NCI-H446 treated with DMSO at 0.1 percent for 48 hours (cell line): ENCODE measurements at places on chromosomes 11 and 22.

DNA sequence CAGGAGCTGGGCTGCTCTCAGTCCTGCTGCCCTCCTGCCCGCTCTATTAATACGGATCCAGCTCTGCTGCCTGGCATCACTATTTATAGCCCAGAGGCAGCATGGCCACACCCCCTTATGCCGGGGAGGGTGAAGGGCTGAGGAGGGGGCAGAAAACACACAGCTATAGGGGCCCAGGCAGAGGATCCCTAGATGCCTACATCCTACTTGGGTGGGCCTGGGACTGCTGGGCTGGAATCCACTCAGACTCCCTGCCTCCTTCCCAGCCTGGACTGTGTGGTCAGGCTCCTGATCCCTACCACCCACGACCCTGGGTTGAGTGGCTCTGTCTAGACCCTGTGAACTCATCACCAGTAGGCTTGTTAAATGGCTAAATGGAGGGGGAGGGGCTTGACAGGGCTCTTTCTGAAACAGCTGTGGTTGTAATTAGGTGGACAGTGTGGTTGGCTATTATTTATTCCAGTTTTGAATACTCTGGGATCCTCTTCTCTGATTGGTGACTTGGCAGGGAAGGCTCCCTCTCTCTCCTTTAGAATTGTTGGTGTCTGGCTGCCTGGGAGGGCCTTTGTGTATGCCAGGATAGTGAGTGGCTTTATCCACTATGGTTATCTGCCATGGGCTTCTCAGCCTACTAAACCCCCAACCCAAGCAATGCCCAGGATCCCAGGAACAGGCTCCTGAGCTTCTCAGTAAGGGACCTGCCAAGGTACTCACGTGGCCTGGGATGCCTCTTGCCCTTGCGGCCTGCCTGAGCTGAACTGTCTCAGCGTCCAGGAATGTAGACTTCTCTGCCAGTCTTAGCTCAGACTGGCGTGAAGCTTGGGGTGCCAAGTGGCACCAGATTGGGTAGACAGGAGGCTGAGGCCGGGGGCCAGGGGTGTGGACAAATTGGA is 15.2 kb downstream of the PHLDB1 start:
- DNase-seq: peak; percentile 90

DNA sequence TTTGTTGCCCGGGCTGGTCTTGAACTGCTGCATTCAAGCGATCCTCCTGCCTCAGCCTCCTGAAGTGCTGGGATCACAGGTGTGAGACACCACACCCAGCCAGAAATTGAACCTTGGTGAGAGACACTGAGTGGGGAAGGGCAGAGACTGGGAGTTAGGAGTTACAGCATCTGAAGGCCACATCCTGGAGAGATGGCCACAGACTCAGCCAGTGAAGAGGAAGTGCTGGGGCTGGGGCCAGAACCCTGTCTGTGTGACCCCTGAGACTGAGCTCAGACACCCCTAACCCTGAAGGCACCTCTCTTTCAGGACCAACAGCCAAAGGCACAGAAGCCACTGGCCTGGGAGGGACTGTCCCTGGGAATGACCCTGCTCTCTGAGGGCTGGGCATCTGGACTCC is 33.8 kb downstream of the TXN2 start:
- no peak for DNase-seq

DNA sequence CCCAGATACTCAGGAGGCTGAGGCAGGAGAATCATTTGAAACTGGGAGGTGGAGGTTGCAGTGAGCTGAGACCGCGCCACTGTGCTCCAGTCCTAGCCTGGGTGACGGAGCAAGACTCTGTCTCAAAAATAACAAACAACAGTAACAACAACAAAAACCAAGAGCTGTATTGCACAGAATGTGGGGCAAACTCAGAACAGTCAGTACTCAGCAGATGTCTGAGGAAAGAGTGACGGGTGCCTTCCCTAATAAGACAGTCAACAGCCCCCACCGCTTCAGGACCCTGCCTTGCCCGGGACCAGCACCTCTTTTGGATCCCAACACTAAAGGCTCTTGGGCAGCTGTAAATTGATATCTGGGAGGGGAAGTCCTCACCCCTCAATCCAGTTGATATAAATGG is 40.3 kb downstream of the RIBC2 start:
- no peak for DNase-seq

- no peak for DNase-seq
Measured at GRCh38 chr22:29629903-29630516, 26.6 kb downstream of the NF2 start.

DNA sequence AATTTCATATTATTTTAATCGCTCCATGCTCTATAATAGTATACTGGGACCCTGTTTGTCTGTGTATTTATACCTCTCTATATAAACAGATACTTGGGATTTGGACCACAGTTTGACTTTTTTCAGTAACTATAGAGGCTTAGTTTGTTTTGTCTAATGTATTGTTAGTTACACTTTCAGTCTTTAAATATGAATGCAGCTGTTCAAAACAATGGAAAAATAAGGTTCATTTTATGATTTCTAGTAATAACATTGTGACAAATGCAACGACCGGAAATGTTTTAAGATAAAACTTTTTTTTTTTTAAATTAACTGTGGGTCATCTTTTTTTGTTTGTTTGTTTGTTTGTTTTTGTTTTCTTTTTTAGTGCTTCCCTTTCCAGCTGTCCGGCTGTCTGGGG is 133.5 kb downstream of the ARHGAP42 start:
- DNase-seq: no peak

DNA sequence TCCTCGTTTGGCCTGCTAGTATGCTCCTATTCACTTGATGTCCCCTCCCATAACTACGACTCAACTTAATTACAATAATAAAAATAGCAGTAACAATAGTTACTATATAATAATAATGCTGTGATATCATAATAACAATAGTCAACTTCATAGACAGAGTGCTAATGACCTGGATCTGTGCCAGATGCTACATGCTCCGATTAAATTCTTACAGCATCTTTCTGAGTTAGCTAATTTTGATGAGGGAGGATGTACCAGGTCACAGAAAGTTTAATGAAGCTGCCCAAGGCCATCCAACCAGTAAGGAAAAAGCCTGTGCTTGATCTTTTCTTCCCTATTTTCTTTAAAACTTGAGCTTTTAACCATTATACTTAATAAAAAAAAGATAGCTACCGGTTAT is 413.4 kb upstream of the LRRC4C start:
- no peak for DNase-seq

DNA sequence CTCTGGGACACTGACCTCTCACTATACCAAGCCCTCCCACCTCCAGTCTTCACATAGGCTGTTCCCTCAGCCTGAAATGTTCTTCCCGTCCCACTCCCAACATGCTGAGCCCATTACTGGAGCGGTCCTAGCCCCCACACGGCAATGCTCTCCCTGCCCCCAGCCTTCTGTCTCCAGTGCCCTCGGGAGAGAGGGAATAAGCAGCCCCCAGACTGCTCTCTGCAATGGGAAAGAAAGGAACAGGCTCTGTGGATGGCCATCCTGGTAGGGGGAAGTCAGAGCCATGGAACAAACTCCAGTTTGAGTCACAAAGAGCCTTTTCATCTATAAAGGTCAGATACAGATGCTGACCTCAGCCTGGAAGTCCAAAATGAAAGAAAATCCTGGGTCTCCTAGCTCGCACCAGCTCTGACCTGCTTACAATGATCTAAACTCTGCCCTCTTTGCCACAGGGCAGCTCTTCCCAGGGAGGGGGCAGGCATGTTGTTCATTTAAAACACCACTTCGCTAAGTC is 62.6 kb downstream of the FLRT1 start:
- DNase-seq: no peak

- no peak for DNase-seq
Measured at GRCh38 chr11:80613655-80614054, 1172.8 kb upstream of the TENM4 start.

- no peak for DNase-seq
Measured at GRCh38 chr22:26393929-26394328, 35.1 kb upstream of the ASPHD2 start.

DNA sequence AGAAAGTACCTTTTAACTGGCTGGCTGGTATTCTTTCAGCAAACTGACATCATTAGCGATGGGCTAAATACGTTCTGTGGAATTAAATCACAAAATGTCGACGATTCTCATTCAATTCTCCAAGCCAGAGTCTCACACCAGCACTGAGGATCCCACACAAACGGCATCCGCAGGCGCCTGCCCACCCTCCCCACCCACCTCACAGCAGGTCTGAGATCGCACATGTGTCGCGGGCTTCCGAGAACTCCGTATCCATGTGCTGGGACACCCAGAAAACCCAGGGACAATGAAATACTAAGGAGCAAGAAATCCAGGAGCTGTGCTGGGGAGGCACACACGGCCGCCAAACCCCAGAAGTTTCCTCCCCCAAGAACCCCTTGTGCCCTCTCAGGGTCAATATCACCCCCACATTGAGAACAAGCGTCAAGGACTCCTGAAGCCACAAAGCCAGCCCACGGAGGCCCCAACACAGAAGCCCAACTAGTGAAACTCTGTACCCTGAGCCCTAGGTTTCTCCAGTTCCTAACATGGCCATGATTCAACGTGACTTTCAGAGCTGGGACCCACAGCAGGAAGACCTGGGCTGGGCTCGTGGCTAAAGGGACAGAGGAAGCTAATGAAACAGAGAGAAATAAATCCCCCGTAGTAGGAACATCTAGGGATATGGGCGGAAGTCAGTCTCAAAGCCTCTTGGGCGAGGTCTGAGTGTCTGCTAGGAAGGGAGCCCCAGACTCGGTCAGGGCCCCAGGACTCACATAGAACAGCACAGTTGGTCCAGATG is 8.0 kb downstream of the TOLLIP start:
- no peak for DNase-seq

- DNase-seq: no peak
Measured at GRCh38 chr11:70844387-70844786, 408.0 kb downstream of the SHANK2 start.

DNA sequence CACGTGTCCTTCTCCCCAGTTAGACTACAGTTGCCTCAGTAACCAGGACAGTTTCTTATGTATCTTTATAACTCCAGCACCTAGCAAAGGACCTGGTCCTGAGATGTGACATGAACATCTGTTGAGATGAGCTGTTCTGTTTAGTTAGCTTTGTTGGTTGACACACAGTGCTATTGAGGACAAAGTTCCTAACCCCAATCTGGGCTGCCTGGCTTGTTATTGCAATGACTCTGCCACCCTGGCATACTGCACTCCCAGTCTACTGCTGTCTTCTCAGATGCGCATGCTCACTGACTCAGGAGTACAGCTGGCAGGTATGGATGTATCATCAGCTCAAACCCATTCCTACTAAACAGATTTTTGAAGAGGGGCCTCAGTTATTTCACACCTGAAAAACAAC is 7.4 kb downstream of the DESI1 start:
- DNase-seq: no peak

- DNase-seq: no peak
Measured at GRCh38 chr11:78933350-78933749, 358.7 kb upstream of the NARS2 start.

DNA sequence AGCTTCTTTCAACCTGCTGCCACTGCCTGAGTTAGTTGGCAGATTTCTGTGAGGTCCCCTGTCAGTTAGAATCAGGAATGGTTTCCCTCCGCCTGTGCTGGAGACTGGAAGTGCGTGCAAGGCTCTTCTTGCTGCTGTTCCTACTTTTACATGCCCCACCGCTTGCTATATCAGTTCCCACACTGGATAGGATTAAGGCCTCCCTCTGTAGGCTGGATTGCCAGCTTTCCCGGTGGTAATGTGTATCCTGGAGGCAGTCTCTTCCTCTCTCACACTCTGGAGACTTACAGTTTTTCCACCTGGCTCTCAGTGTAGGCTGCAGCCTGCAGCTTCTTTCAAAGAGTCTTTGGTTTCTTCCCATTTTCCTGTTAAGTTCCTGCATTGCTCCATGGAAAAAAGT is 66.5 kb downstream of the ARHGAP42 start:
- no peak for DNase-seq

DNA sequence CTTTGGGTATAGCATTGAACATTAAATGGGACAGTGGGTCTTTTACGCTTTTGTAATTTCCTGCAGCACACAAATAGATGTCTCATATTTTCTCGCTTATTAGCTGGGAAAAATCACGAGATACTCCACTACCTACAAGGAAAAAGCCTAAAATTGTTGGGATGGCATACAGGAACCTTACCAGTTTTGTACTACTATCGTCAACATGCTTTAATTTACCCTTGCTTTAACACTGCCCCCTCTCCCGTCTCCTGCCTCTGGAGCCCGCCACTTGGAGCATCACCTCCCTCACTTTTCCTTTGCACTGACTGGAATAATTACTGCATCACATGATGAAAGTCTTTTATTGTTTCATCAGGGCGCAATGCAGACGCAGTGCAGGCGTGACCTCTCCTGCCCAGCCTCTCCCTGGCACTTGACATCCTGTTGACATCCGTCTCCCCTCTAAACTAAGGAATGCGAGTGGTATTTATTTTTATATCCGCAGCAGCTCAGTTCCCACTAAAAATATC is 1.0 kb upstream of the FNBP4 start:
- DNase-seq: peak; percentile 16

DNA sequence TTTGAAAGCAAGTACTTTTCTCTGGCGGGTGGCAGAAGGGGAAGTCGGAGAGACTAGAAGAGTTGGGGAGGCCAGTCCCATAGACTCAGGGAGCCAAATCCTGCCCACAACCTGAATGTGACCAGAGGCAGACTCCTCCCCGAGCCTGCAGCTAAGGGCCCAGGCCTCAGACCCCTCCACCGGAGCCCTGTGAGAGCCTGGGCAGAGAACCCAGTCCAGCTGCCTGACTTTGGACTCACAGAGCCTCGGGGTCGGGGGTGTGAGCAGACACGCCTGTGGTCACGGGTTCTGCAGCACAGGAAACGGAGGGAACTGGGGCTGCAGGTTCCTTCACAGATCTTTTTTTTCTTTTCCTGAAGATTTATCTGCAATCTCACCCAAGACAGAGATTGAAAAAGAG is 312.3 kb downstream of the CTTN start:
- no peak for DNase-seq

GRCh38 chr11:41803895-41804294 is 344.4 kb upstream of the LRRC4C start:
- DNase-seq: no peak

- DNase-seq: no peak
Measured at GRCh38 chr11:34049028-34049427, 2.5 kb upstream of the CAPRIN1 start.

DNA sequence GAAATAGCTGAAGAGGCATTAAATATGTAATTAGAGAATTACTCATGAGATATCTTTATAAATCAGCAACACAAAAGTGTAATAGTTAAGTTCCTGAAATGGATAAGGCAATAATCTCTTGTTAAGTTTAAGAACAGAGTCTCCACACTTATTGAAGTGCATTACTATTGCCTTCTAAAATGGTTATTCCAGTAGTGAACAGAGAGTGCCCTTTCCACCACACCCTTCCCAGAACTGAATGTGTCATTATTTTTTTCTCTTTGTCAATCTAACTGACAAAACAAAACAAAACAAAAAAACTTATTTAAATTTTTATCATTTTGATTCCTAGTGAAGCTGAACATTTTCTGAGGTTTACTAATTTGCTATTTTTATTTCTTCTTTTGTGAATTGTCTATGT is 9.2 kb upstream of the PRRG4 start:
- no peak for DNase-seq

DNA sequence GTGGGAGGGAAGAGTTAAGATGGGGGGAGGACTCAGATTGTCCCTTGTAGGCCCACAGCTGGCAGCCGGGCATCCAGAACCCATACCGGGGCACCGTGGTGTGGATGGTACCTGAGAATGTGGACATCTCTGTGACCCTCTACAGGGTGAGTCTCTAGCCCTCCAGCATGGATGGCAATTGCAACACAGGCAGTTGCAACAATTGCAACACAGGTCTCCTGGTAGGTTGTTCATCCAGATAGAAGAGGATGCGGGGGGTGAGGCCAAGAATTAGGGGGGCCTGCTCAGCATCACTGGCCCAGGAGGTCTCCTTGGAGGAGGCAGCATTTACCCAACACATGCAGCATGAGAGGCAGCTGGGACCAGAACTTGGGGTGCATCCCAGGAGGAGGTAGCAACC is 3.4 kb downstream of the EHBP1L1 start:
- no peak for DNase-seq
